ENCODE measurements at places on chromosomes 11 and 22.

DNA sequence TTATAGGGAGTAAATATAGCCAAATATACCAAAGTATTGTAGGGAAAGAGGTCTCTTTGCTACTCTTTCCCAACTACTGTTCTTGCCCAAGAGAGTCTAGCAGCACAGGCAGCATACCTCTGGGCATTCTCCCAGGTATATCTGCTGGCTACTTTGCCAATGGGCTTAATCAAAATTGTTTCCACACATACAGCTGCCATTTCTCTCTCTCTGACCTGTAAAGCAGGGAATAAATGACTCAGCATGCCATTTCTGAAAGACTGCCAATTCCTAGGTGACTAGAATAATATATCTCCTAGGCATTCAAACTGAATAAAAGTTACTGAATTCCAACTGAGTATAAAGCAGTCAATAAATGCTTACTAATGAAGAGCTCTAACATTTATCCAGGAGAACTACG, 44.6 kb downstream of the RDX start:
- no peak for DNase-seq

DNA sequence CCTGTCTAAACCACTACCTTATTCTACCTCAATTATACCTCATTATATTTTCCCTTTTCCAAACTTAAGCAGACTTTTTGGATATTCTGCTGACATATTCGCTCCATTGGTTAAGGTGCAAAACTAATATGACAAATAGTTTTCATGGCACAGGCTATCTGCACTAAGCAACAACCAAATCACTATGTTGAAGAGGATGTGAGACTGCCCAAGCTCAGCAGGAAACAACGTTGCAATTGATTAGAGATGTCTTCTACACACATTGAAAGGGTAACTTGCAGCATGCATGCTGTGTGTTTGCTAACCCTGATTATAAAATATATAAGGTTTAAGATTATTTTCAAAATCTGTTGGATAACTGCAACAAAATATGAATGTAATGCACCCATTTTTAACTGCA, 61.6 kb downstream of the STK33 start:
- DNase-seq = no peak

- DNase-seq = no peak
Observed at GRCh38 chr22:24176040-24176439, 5.2 kb upstream of the SUSD2 start.

DNA sequence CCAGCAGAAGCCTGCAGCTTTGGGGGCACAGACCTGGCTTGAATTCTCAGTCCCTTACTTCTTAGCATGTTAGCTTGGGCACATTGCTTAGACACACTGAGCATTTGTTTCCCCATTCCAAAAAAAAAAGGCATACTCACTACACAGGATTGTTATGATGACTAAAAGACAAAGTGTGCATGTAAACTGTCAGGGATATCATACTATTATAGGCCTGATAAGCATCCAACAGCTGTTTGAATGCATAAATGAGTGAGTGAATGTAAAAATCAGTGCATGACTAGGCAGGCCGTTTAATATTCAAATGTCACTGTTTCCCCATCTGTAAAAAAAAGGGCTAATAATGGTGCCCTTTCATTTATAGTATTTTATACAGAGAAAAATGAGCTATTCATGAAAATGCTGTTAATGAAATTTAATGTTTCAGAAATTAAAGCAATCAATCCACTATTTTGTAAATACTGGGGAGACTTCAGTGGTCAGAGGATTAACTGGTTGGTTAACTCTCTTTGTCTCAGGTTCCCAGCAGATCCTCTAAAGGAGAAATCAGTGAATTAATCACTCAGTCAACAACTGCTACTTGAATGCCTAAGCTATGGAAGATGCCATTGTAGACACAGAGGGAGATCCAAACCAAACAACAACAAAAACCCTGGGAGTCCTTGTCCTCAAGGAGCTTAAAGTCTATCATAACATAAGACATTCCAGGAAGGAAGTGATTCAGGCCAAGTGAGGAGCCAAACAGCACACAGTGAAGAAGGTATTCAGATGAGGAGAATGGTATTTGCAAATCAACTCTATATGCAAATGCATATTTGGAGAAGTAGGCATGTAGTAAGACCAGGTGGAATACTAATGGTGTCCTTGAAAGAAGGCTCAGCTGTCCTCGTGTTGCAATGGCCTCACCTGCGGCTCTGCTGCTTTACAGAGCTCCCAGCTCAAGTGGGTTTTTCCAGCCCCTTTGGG, 26.8 kb downstream of the BARX2 start:
- no peak for DNase-seq

DNA sequence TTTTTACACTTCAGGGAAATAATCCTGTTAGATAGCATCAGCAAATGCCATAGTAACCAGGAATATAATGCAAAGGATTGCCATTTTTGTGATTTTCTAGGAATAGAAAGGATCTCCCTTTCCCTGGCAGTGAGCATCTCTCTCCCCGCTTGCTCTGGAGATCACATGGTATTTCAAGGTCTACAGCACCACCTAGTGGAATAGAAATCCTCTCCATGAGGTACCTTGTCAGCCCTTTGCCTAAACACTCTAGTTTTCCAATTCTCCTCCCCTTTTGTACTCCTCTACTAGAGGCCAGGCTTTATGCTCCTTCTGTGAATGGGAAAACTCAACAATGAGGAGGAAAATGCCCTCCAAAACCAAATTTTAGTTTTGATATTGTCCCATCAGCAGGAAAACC, 78.4 kb downstream of the XRRA1 start:
- no peak for DNase-seq

- no peak for DNase-seq
Observed at GRCh38 chr11:122163053-122163819, 47.2 kb upstream of the BLID start.

- DNase-seq = peak; percentile 76
Observed at GRCh38 chr11:124920870-124921609, 2.0 kb downstream of the HEPN1 start.

DNA sequence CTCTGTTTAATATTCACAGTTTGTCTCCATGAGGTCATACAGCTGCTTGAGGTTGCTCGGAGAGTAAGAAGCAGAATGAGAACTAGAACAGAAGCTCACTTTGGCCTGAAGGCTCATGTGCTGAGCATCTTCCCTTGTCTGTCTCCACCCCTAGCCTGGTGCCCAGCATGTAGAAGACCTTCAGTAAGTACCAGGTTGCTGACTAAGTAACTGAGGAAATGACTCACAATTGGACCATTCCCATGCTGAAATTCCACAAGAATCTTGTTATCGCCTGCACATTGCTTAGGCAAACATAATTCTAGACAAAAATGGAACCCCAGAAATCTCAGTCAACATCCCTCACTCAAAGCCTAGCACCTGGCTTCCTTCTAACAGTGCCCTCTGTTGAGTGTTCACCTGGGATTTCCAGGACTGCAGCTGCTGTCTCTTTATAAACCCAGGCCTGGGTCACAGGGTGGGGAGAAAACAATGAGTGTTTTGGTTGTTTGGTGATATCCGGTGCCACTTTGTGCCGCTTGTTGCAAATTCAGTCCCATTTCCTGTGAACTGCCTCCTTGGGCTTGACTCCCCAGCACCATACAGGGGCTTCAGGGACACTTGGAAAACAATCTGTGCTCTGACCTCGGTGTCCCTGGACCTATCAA, 406.8 kb downstream of the ETS1 start:
- DNase-seq = no peak

- DNase-seq = no peak
Observed at GRCh38 chr11:26142891-26143290, 189.0 kb upstream of the ANO3 start.

- no peak for DNase-seq
Observed at GRCh38 chr11:85665733-85666132, 804 bp upstream of the CREBZF start.

- DNase-seq = no peak
Observed at GRCh38 chr22:21963286-21963685, 10.6 kb upstream of the PPM1F start.

DNA sequence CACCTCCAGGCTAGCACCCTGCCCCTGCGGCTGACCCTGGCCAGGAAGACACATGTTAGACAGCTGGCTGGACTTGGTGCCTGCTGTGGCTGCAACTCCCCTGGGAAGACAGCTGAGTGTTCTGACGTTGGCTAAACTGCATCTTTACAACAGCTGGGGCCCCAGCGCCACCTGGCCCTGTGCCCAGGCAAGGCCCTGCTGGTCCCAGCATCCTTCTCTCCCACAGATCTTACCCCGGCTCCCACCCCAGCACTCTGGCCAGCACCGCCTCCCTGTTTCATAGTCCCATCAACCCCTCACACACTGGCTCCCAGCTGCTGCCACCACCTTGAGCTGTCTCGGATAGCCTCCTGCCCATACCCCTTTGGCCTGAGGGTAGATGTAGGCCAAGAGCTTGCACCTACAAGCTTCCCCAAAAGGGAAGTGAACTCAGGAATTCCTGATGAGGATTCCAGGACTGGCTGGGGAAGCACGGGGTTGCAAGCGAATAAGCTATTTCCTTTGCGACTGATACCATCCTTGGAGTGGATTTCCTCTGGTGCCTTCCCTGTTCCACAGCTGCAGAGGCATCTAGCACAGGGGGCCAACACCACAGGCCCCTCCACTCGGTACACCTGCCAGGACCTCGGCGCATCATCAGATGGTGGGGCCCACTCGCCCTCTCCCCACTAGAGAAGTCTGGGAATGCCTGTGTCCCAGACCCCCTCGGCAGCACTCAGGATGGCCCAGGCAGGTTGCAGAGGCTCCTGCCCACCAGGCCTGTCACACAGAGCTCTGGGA, 28.5 kb downstream of the RSPH14 start:
- no peak for DNase-seq

DNA sequence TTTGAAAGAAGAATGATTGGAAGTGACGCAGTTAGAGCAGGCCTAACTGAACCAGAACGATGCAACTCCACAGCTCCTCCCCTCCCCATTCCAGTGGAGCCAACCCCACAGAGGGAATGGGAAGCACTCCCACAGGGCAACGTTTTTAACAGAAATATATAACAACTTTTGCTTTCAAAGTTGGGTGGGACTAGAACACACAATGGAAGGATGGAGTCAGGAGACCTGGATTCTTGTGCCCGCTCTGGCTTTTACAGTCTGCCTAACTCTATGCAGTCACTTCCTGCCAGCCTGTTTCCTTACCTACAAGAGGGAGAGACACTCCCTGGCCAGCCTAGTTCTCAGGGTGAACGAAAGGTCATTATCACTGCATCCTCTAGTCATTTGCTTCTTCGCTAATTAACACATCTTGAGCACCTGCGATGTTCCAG, 75.5 kb downstream of the PACSIN2 start:
- DNase-seq = no peak

DNA sequence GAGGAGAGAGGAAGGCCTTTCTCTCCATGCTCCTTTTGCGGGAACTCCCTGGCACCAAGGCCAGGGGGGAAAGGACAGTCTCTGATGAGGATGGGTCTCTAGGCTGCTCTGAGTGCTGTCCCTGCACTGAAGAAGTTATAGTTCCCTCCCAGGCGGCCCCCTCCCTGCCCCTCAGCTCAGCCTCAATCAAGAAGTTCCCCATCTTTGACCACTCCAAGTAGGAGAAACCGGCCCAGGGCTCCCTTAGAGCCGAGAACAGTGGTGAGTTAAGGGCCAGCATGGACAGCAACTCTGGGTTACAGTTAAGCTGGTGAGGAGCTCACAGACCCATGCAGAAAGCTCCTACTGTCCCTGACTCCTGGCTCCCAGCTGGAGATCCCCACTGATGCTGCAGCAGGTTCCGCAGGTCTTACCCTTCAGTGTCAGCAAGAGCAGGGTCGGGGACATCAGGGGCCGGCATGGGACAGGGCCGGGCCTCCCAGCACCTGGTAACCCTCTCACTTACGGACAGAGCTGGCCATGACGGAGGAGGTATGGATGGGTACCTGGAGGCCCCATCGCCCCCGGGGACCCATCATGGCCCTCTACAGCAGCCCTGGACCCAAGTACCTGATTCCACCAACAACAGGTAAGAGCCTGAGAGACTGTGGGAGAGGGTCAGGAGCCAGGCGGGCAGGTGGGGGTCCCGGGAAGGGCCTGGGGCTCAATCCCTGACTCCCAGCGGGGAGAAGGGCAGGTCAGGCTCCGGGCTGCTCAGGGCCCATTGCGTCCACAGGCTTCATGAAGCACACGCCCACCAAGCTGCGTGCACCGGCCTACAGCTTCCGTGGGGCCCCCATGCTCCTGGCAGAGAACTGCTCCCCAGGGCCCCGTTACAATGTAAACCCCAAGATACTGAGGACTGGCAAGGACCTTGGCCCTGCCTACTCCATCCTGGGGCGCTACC, 4.2 kb downstream of the SCGB1C1 start:
- no peak for DNase-seq

DNA sequence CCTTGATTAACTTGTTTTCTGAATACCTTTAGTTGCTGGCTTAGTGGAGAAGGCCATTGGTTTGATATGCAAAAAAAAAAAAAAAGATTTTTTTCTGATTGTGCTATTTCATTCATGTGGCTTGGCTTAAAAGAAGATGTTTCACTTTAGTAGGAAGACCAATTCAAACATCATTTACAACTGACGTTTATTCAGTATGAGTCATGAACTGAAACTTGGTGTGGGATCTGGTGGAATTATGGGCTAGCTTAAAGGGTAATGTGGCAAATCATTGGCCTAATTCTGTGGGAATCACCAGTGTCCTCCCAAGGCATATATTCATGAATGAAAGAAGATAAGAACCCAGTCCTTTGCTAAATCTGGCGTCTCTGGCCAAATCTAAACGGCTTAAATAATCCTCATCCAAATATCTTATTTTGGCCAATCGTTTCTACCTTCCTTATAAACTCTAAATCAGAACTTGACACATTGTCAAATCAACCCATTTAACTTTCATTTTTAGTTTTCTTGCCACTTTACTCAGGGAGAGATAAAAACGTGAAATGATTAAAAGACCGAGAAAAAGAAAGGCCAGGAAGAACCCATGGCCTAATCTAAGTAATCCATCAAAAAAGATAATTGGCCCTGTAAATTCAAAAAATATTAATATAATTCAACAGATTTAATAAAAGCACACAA, 77.0 kb downstream of the DDIAS start:
- DNase-seq = no peak

DNA sequence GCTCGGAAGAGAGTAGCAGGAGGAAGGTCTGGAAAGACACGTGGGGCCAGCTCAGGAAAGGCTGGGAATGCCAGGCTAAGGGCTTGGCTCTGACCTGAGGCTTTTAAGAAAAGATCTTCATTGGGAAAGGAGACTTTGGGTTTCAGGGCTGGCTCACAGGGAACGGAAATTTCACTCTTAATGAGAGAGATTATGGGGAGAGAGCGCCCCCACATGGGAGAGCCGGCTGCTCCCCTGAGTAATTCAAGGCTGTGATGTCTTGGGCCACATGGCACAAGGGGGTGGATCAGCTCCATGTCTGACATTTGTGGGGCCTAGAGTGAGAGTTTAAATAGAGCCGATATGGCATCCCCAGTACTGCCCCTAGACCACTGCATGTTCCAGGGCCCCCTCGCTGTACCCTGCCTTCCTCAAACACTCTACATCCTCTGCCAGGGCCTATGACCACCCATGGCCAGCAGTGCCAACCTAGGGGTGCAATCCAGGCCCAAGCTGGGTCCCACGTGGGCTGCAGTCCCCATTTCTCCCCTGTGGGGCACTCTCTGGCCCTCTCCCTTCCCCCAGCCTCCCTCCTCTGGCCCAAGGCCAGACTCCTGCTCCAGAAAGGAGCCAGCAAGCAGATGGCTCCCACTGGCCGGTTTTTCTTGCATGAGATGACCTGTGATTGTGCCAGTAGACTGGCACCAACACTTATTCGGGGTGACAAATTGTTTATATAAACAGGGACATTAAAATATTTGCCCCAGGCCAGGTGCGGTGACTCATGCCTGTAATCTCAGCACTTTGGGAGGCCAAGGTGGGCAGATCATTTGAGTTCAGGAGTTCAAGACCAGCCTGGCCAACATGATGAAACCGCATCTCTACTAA, 75.2 kb downstream of the ISX start:
- DNase-seq = no peak

All from CD8-positive, alpha-beta T cell (primary cell).